ENCODE measurements at places on chromosomes 5 and 9.
A peak's percentile ranks its signal among the peaks of the same experiment; 100 is the strongest.

GRCh38 chr9:112332674-112332976 lies 794 bp downstream of the PTBP3 start:
- no peak for DNase-seq

DNA sequence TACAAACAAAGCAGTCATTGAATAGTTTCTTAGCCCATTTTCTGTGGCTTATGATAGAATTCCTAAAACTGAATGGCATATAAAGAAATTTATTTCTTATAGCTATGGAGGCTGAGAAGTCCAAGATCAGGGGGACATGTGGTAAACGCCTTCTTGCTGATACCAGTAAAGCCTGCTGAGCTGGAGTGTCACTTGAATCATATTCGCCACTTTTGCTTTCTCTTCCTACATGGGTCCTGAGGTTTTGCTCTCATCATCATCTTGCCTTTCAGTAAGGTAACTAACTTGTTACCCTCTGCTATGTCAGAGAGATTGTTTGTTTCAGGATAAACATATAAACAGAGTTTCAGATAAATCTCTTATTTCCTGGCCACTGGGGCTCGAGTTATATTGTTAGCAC lies 203.3 kb upstream of the DMRT1 start:
- no peak for DNase-seq

DNA sequence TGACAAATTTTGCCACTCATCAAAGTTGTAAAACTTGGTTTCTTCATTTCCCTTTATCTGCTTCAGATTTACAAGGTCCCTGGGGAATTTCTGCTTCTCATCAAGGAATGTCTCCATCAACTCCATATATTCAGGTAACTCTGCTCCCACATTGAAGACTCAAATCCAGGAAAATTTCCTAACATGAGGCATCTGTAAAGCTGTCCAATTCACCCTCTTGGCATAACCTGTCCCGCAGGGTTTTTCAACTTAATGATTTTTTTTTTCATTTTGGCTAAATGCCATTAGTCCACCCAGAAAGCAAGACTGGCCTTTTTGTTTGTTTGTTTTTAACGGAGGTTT lies 50.2 kb upstream of the SLC30A5 start:
- DNase-seq = peak; percentile 16

GRCh38 chr5:143182901-143183820 lies 220.3 kb downstream of the NR3C1 start:
- DNase-seq = peak; percentile 92

GRCh38 chr9:130982636-130983358 lies 26.2 kb upstream of the LAMC3 start:
- DNase-seq = no peak

DNA sequence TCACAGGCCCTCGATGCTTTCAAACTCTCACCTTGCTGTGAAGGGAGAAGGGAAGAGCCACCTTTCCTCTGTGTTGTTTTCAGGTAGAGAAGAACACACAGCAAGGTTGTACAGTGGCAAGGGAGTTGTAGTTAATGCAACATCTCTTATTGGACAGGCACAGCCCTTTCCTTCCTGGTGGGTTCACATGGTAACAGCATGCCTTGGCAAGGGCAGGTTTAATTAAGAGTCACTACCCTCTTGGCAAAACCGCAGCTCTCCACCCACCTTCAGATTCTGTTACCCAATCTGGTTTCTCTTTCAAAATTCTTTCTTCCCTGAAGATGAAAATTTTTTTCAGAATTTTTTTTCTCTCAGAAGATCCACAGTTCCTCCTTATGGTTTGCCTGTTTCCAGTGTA lies 253.1 kb downstream of the TLR4 start:
- peak; percentile 10 for DNase-seq

DNA sequence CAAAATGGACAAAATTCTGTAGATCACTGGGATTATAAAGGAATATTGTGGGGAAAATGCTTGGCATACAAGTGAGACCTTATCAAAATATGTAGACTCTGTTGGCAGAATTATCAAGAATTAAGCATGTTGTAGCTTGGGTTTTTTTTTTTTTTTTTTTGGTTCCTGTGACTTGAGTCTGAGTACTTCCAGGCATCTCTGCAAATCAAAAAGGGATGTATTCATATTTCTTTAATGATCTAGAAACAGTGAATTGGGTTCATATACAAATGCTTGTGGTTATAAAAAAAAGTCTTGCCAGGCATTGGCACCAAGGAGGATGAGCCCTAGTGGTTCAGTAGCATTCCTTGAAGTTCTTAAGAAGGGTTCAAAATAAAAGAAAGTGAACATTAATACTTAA lies 292.2 kb downstream of the ARHGAP26 start:
- DNase-seq = no peak

GRCh38 chr5:32223972-32224609 lies 50.0 kb upstream of the GOLPH3 start:
- DNase-seq = no peak

DNA sequence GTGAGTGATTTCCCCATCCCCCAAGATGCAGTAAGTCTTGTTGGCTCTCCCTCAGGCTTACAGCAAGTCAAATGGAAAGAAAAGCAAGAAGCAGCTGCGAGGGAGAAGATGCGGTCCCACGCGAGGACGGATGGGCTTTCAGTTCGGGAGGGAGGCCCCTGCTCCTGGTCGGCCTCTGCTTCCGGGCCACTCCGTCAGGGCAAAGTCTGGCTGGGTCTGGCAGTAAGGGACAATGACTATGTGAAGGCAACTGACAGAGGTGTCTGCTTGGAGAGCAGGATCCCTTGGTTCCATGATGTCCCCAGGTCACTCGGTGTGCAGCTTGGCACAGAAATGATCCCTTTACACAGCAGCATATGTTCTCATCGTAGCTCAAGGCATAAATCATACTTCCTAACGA lies 146.7 kb downstream of the HSPA4 start:
- DNase-seq = no peak

DNA sequence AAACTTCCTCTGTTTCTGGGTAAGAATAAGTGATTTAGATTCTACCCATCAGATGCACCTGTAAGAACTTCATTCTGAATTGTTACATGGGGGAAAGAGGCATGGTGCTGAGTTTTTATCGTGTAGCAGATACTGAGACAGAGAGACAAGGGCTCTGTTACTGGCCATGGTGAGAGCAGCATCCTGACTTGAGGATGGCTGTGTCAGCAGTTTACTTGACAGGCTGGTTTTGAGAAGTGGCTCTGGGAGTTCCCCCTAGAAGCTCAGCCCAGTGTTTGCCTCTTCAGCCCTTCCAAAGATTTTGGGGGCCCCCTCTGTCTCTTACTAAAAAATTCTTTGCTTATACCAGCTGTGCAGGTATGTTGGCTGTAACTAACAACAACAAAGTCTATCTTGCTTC lies 510.5 kb downstream of the LRRC70 start:
- no peak for DNase-seq

- no peak for DNase-seq
Observed at GRCh38 chr5:154133591-154133990, 56.9 kb upstream of the GALNT10 start.

- no peak for DNase-seq
Observed at GRCh38 chr5:90112033-90112692, 297.4 kb downstream of the CETN3 start.

GRCh38 chr9:19446361-19446861 lies 37.6 kb downstream of the ACER2 start:
- DNase-seq = no peak

- no peak for DNase-seq
Observed at GRCh38 chr9:7454624-7455023, 345.0 kb downstream of the DMAC1 start.

DNA sequence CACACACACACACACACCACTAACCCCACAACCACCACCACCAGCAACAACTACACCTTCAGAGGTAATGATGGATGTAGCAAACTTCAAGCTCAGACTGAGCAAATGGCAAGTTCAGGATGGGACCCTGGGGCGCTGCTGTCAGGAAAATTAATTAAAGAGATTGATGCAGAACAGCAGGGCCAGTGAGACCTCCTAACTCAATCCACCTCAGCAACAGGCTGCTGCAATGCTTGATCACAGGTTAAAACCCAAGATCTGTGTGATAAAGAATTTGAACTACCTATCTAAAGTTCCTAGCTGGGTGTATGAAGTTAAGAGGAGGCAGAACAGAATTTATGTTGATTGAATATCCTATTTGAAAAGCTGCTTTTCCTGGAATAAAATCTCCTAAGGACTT lies 140.3 kb upstream of the FER start:
- no peak for DNase-seq

DNA sequence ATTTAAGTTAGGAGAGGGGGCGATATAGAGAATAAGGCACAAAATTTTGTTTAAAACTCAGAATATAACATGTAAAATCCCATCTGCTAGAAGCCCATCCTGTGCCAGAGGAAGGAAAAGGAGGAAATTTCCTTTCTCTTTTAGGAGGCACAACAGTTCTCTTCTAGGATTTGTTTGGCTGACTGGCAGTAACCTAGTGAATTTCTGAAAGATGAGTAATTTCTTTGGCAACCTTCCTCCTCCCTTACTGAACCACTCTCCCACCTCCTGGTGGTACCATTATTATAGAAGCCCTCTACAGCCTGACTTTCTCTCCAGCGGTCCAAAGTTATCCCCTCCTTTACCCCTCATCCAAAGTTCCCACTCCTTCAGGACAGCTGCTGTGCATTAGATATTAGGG lies 18.3 kb downstream of the MOCS2 start:
- no peak for DNase-seq

- peak; percentile 9 for DNase-seq
Observed at GRCh38 chr5:160009591-160009989, 651 bp downstream of the TTC1 start.

DNA sequence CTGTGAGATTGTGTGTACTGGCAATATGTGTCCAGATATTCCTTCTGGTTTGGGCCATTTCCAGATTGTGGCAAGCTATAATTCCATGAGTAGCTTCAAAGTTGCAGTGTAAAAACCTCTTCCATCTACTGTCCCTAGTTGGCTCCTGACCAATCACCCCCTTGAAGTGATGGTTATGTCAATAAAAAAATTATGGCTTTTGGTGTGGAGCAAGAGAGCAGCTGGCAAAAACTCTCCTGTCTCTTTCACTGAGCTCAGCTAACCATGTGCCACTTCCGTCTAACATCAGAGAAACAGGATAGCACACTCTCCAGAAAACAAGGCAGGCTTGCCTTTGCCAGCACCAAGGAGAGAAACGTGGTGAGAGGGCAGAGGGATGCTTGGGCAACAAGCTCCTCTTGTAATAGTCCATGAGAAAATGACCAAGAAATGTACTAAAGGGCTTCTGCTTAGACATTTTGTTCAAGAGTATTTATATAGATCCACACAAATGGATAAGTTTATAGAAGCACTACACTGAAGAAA lies 914.4 kb upstream of the SEMA6A start:
- no peak for DNase-seq

DNA sequence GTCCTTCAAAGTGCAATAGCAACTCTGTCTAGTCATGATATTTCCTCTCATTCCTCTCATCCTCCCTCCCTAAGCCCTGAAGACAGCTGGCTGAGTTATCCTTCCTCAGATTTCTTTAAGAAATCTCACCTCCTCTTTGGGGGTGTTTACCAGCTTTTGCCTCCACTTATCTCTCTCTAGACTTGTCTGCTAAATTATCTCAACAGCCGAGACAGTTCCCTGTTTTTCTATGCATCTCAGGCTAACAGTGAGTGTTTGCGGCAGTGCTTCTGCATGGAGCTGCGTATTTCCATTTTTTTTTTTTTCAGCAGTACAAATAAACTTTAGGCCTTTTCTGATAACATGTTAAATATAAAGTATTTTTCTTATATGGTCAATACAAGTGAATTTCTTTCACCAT lies 20.9 kb downstream of the KCTD16 start:
- no peak for DNase-seq

- DNase-seq = no peak
Observed at GRCh38 chr5:20000416-20000815, 12.4 kb upstream of the CDH18 start.

- DNase-seq = no peak
Observed at GRCh38 chr5:139445325-139446170, 6.2 kb upstream of the DNAJC18 start.

DNA sequence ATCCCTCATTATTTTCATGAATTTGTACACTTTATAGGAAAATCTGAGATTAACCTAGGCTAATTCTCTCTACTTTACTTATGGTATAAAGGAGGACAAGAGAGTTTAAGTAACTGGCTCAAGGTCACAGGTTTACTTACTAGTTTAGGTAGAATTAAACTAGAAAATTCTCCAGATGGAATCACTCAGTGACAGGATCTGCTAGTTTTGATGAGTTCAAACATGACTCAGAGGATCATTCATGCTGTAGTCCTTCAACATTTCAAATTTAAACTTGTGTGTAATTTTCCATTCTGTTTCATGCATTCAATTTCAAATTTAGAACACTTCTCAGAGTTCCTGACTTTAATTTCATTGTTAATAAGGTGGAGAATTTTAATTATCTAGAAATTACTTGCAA lies 485.7 kb upstream of the TUSC1 start:
- no peak for DNase-seq

- DNase-seq = no peak
Observed at GRCh38 chr5:7871653-7872052, 2.7 kb downstream of the MTRR start.

GRCh38 chr5:132714456-132715307 lies 22.7 kb downstream of the KIF3A start:
- no peak for DNase-seq

GRCh38 chr5:28726815-28727214 lies 1688.4 kb upstream of the CDH9 start:
- no peak for DNase-seq

GRCh38 chr9:73880101-73880500 lies 617.0 kb upstream of the RORB start:
- DNase-seq = no peak

- DNase-seq = peak; percentile 52
Observed at GRCh38 chr9:95874989-95875304, 544 bp upstream of the ERCC6L2 start.

DNA sequence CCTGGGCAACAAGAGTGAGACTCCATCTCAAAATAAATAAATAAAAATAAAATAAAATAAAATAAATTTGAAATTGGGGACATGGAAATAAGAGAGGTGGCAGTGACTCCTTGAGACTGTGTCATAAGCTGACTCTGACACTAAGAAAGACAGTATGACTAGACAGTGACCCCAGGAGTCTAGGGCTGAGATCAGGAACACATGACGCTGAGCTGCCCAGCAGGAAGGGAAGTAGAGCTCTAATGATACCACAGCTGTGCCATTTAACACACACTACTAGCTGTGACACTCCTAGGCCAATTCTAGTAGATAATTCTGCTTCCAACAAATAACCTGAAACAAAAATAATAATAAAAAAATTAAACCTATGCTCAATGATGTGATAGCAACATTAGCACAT lies 293.0 kb downstream of the SEC61B start:
- peak; percentile 95 for DNase-seq

GRCh38 chr9:5608298-5609225 lies 20.3 kb upstream of the RIC1 start:
- DNase-seq = no peak

- peak; percentile 27 for DNase-seq
Observed at GRCh38 chr5:134769206-134769605, 10.6 kb downstream of the DDX46 start.

Measured in inflammatory macrophage treated with lipopolysaccharide for 1 hour (primary cell).